ENCODE measurements at places on chromosomes 11 and 22.

GRCh38 chr11:132037956-132038355 lies 667.5 kb downstream of the NTM start:
- DNase-seq = no peak

DNA sequence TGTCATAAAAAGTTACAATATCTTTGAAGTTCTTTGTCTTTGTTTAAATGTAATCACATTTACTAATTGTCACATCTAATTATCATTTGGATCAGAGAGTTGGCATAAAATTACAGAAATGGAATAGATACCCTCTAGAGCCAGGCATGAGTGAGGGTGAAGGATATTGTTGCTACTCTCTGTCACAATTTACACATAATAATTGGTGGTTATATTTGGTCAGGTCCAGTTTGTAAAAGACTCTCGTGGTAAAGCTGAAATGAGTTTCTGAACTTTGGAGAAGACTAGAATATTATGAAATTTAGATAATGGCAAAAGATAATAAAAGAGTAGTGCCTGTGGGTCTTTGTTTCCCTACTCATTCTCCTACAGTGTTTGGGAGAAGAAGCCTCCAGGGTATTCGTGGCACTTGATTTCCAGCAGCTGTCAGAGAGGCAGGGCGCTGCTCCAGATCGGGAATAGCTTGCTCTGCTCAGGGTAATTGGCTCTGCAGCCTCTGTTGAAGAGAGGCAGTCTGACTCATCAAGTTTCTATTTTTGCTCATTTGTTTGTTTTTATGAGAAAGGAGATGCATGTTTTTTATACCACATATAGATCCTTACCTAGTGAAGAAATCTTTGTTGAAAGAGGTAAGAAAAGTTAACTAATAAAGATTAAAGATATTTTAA lies 349.9 kb downstream of the CNTN5 start:
- DNase-seq = peak; percentile 36

DNA sequence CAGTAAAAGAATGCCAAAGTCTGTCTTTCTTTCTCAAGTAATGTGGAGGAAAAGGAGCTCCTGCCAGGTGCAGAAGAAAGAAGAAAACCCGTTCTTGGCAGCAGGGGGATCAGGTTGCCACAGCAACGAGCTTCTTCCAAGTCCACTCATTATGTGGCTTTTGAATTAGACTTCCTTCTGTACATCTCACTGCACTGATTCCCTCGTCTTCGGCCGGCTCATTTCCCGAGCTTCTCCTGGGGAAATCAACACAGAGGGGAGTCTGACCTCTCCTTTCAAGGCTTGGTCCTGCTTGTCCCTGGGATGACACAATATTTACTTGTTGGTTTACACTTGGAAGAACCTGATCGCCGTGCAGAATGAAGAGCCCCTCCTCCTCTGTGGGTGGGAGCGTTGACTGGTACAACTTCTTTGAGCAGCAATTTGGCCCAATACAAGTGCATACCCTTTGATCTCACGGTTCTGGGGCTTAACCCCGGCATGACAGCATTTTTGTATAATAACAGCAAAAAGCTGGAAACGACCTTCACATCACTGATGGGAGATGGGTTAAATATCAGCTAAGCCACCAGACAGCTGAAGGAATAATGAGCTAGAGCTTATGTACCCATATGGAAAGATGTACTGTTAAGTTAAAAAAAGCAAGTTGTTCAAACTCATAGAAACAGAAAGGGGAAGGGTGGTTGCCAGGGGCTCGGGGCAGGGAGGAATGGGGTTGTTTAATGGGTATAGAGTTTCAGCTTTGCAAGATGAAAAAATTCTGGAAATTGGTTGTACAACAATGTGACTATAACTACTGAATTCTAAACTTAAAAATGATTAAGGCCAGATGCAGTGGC lies 35.4 kb downstream of the MCHR1 start:
- DNase-seq = peak; percentile 4

DNA sequence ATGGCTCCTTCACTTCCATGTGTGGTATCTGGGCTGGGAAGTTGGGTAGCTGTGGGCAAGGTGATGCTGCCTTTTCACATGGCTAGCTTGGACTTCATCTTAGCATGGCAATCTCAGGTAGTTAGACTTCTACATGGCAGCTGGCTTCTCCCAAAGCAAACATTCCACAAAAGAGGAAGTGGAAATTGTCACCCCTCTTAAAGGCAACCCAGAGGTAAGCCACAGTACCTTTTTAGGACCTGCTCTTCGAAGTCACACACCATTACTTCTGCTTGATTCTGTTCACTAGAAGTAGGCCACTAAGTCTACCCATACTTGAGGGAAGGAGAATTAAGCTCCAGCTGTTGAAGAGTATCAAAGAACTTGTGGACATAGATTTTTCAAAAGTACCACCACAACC lies 25.9 kb downstream of the TUG1 start:
- DNase-seq = no peak

GRCh38 chr11:131370090-131370751 lies at the start of gene NTM:
Gene NTM, plus strand, starts transcription at chr11:131370615.
- no peak for DNase-seq

- no peak for DNase-seq
These were observed 203.1 kb downstream of the TENM4 start for GRCh38 chr11:79237703-79238102.

DNA sequence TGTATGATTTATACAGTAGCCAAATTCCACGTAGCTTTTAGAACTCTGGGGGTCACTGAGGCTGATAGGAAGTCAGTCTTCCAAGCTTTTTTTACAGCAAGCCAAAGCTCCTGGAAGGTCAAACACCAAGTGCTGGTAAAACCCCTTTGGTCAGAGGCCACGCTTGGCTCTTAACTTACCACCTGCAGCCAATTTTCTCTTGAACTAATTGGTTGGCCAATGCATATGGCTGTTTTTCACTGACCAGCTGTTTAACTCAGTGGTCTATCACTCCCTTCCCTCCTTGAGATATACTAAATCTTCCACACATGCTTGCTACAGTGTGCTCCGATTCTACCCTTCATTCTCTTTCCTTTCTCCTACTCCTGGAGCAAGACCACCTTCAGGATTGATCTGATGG lies 116.0 kb downstream of the FAR1 start:
- no peak for DNase-seq

GRCh38 chr22:25758316-25758715 lies 16.3 kb downstream of the MYO18B start:
- DNase-seq = no peak

GRCh38 chr11:75823946-75824345 lies 8.9 kb downstream of the UVRAG start:
- no peak for DNase-seq

GRCh38 chr11:7967826-7968225 lies 2.6 kb upstream of the NLRP10 start:
- DNase-seq = no peak

GRCh38 chr11:94602430-94603372 lies 35.5 kb downstream of the PIWIL4 start:
- no peak for DNase-seq

DNA sequence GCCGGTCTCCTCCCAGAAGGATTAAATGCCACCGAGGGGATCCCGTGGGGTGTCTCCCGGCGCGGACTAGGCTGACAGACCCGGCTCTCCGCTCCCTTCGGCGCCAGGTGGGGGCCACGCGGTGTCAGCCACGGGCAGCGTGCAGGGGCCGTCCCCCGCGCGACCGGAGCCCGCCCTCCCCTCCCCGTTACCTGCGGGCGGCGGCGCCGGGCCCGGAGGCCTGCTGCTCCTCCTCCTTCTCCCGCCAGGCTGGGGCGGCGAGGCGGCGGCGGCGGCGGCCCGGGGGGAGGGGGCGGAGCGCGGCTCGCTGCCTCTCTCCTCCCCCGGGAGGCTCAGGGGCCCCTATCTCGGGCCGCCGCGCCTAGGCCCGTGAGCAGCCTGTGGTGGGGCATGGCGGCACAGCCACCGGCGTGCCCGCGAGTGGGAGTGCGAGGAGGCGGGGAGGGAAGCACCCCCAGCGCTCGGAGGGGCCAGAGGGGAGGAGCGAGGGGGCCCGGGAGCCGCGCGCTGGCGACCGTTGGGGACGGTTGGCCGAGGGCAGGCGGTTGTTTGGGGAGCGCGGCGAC lies 450 bp downstream of the ZBTB44 start:
- no peak for DNase-seq

DNA sequence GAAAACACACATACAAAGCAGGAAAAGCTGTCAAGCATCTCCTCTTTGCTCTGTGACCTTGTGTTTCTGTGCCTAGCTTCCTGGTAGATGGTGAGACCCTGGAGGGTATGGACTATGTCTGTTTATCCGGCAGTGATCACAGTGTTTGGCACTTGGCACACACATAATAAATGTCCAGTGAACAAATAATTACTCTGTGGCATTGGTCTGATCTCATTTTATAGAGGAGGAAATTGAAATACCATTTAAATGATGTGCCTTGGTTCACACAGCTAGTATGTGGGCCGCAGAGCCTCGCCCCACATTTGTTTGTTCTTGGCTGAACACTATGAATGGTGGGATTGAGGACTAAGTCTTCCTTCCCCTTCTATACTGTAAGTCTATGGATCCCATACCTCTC lies 104.7 kb upstream of the SPON1 start:
- no peak for DNase-seq

- DNase-seq = no peak
These were observed 56.6 kb upstream of the WNT7B start for GRCh38 chr22:46033256-46034200.

GRCh38 chr11:91981995-91982394 lies 242.6 kb upstream of the FAT3 start:
- DNase-seq = no peak
